ENCODE measurements at places on chromosomes 2 and 18.

- DNase-seq: no peak
Observed at GRCh38 chr2:221156062-221156734, 415.9 kb downstream of the EPHA4 start.

GRCh38 chr2:48870503-48870902 is 115.0 kb upstream of the LHCGR start:
- DNase-seq: no peak

- DNase-seq: no peak
Observed at GRCh38 chr2:101844055-101844635, 146.6 kb downstream of the MAP4K4 start.

- DNase-seq: no peak
Observed at GRCh38 chr18:6591491-6591890, 138.0 kb upstream of the ARHGAP28 start.

- no peak for DNase-seq
Observed at GRCh38 chr2:203327582-203327900, 653 bp upstream of the ABI2 start.

- DNase-seq: no peak
Observed at GRCh38 chr18:49547701-49548100, 14.2 kb upstream of the LIPG start.

DNA sequence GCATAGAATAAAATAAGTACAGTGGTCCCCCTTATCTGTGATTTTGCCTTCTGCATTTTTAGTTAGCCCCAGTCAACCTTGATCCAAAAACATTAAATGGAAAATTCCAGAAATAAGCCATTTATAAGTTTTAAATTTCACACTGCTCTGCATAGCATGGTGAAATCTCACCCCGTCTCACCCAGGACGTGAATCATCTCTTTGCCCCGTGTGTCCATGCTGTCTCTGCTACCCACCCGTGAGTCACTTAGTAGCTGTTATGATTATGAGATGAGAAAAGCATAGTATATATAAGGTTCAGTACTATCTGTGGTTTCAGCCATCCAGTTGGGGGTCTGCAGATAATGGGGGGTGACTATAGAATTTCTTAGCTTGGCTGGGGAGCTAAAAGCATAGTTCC is 67.3 kb downstream of the RHBDD1 start:
- no peak for DNase-seq

DNA sequence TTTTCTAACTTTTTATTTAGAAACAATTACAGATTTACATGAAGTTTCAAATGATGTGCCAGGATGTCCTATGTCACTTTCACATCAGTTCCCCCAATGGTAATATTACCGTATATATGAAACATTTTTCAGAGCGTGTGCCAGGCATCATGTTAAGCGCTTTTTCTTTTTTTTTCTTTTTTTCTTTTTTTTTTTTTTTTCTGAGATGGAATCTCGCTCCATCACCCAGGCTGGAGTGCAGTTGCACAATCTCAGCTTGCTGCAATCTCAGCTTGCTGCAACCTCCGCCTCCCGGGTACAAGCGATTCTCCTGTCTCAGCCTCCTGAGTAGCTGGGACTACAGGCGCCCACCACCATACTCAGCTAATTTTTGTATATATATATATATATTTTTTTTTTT is 5.6 kb upstream of the PPP4R1 start:
- no peak for DNase-seq

- DNase-seq: no peak
Observed at GRCh38 chr2:196702641-196703040, 63.1 kb downstream of the CCDC150 start.

DNA sequence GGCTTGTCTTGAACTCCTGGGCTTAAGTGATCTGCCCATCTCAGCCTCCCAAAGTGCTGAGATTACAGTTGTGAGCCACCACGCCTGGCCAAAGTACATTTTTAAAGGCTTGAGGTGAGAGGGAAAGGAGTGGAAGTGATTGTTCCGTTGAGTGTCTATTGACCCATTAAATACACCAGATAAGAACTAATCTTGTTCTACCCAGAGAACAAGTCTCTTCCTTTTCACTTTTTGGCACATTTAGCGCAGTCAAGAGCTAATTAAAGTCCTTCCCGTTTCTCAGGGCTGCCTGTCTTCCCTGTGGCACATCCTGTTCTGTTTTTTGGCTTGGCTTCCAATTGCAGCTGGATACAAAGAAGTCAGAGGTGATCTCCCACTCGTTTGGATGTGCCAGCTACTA is 172.3 kb downstream of the ALPK2 start:
- no peak for DNase-seq

DNA sequence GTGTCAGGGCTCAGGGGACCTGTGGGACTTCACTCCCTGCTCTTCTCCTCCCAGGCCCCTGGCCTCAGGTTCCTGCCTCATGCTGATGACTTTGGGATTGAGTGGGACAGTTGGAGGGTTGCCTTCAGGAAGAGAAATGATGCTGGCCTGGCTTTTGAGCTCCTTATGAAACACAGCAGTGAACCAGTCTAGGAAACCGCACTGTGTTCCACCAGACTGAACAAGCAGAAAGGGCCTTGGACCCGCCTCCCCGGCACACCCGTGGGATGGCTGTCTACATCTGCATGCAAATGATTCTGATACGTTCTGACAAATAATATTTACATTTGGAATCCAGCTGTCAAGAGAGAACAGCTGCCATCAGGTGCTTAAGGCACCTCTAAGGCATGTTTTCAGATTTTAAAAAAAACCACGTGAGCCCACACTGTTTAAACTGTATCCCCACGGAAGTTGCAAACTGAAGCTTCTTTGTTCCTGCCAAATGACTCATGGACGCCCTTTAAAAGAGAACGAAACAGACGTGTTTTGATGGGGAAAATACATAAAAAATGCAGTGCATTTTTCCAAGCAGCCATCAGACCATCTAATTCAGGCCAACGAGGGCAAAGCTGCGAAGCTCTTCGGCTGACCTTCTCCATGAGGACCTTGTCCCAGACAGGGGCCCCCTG is 27.6 kb upstream of the ASAP2 start:
- no peak for DNase-seq

- DNase-seq: no peak
Observed at GRCh38 chr18:31091350-31091749, 10.9 kb downstream of the DSC2 start.

DNA sequence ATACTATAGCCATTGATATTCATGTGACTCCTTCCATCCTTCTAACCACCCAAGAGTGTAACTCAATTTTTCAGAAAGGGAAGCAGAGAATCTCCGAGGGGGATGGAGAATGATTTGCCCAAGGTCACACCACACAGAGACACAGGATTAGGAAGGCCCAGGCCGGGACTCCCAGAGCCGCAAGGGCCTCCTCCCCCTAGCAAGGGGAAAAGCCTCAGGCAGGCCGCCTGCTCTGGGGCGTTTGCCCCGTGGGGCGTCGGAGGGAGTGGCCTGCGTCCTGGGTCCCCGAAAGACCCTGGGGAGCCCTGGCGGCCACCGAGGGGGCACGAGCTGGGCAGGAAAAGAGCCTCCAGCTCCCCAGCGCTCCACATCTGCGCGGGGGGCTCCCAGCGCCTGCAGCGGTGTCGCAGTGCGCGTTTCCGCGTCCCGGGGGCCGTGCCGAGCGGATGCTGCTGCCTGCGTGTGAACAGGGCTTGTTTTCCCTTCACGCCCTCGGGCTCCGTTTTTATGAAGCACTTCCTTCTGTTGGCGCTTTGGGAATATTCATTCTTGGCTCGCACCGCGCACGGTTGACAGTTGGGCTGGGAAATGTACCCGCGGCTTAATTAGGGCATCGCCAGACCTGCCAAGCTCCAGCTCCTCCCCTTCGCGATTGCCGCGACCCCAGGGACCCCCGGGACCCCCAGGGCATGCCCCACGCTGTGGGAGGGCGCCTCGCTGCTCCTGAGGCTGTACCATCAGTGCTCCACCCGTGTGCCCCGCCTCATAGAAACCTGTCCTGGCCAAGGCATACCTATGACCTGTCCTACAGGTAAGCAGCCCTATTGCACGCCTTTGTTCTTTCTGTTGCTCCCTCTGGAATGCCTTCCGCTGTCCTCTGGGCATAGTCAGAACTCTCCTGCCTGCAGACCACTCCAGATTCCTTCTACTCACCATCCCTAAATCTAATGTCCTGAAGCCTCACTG is 158.9 kb upstream of the GLI2 start:
- DNase-seq: no peak

- DNase-seq: no peak
Observed at GRCh38 chr2:19256121-19256601, 102.3 kb downstream of the OSR1 start.

GRCh38 chr2:236766850-236767249 is 197.2 kb downstream of the ACKR3 start:
- no peak for DNase-seq

GRCh38 chr18:37244618-37245017 is 321.0 kb downstream of the CELF4 start:
- no peak for DNase-seq

- no peak for DNase-seq
Observed at GRCh38 chr2:240992572-240993291, 5.7 kb upstream of the SNED1 start.

DNA sequence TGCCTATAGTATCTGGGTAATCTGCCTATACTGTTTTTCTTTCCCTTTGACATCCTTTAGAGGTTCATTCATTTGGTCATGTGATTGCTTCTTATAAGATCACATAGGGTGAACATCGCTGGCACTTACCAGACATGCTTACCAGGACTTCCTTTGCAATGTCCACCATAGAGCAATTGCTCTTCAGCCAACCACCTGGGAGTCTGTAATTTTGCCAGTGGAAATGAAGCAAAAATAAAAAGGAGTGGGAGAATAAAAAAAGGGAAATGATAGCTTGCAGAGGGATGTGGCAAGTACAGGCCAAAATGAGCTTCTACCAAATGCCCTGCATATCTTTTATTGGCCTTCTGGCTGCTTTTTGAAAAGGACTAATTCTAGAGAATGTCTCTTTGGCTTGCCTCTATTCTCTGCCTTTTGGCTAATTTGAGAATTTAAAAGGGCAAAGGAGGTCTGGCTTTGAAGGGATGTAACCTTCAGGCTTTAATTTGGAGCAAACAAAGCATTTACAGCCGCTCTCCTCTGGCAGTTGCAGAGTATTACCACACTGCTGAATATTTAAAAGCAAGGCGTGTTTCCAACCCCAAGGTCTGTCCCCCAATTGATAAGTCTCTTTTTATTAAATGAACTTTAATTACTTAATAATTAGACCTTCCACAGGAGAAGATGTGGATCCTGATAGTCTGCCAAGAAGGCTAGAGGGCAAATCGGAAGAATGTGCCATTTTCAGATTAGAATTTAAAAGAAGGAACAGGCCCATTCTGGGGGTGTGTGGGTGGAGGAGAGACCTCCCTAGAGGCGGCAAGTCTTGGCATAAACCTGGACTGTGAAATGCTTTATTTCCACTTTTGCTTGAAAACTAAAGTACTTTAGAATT is 557.9 kb downstream of the DCC start:
- DNase-seq: no peak

DNA sequence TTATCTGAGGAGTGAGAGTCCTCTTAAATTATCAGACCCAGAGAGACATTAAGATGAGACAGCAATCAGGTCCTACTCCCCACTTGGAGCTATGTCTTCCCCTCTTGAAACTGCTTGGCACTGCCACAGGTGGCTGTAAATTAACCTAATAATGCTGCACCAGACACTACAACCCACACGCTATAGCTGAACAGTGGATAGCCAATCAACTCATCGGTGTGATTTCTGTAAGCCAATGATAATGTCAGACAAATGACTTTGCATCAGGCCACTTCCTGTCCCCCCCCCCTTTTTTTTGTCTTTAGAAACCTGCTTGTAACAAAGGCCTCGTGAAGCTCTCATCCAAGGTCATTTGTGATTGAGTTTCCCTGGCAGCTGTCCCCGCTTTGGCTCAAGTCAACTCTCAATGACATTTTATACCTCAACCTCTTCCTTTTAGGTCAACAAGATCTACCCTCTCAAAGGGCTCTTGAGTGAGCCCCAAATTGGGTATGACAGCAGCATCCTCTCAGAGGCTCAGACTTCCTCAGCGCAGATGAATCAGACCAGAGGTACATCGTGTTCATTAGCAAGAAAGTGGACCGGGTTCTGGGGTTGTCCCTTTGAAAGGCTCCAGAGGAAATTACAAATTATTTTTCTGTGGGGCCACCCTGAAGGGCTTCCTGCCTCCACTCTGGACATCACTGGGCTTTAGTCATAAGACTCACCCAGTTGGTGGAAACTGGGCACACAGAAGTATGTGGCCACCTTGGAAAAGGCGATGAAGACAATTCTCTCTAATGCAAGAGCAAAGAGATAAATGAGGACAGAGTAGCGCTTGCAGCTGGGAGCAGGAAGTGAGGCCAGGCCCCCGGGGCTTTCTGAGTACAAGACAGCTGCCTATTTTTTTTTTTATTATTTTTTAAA is 73.6 kb downstream of the COPS8 start:
- DNase-seq: no peak

- no peak for DNase-seq
Observed at GRCh38 chr2:226159875-226160479, 639.6 kb downstream of the IRS1 start.

DNA sequence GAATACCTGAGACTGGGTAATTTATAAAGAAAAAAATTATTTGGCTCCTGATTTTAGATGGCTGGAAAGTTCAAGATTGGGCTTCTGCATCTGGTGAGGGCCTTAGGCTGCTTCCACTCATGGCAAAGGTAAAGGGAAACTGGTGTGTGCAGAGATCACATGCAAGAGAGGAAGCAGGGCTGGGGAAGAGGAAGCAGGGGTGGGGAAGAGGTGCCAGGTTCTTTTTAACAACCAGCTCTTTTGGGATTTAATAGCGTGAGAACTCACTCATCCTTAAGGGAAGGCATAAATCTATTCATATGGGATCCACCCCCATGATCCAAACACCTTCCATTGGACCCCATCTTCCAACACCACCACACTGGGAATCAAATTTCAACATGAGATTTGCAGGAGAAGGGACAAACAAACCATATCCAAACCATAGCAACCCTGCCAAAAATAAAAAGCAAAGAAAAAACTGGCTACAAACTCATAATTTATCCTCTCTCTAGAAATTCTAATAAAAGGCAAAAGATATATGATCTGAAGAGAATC is 30.4 kb downstream of the PRKRA start:
- DNase-seq: no peak

- DNase-seq: no peak
Observed at GRCh38 chr2:108579623-108580022, 45.4 kb downstream of the LIMS1 start.

- no peak for DNase-seq
Observed at GRCh38 chr18:74861154-74861553, 263.5 kb downstream of the ZNF407 start.

DNA sequence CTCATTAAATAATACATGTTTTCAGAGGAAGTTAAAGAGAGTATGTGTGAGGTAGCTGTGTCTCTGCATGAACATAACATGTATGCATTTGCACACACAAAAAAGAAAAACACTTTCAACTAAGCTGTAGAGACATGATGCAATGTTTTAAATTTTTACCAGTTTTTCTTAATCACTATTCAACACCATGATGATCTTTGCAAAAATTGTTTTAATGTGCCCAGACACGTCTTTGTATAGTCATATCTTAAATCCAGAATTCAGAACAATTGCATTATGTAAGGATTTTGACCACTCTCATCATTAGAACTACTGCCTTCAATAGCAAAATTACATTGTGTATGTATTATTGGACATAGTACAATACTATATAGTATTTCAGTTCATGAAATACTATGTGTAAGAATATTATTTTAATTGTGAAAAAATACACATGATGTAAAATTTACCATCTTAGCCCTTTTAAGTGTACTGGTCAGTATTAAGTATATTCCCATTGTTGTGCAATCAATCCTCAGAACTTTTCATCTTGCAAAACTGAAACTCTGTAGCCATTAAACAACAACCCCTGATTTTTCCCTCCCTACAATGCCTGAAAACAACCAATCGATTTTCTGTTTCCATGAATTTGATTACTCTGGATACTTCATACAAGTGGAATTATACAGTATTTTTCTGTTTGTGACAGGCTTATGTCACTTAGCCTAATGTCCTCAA is 104.5 kb upstream of the ACVR2A start:
- no peak for DNase-seq
